ENCODE measurements at places on chromosomes 12 and 14. TPM values are rescaled to one million over a fixed set of nuclear protein-coding genes. Genes with fewer than 3 reads are reported as not detected.

DNA sequence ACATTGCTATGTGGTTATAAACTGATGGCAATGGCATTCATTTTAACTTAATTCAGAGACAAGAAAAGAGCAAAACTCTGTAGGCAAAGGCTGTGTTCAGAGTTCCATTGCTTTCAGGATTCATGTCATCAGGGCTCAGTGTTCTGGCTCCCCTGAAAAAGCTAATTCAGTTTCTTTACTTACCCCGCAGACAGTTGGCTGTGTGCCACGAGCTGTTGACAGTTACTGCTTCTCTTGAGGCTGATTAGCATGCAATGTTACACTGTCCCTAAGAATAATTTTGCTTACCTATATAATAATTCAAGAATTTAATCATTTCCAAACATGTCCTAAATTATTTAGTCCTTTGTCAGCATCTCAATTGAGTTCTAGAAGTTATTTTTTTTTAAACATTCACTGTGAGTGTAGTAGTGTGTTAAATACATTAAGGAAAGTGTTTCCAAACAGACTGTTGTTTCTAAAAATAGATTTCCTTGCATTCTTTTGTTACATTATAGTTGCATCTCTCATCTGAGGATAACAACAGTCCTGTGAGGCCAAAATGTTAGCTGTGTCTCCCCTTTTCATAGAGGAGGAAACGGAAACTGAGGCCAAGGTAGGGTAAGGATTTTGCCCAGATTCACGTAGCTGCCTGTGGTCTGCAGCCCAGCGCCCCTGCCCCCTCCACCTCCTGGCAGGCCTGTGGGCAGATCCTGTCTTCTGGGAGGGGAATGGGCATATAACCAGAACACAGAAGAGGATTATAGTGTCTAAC is 98.6 kb downstream of the PELI2 start:
- no peaks in the 10 kb centered on the region for H3K27me3 ChIP-seq
- peaks cover 19% of the 10 kb centered on the region for H3K4me1 ChIP-seq
- no peaks in the 10 kb centered on the region for H3K36me3 ChIP-seq
- DNase-seq, result peak; percentile 18
- H3K4me3 ChIP-seq, result no peak overlapping the region

DNA sequence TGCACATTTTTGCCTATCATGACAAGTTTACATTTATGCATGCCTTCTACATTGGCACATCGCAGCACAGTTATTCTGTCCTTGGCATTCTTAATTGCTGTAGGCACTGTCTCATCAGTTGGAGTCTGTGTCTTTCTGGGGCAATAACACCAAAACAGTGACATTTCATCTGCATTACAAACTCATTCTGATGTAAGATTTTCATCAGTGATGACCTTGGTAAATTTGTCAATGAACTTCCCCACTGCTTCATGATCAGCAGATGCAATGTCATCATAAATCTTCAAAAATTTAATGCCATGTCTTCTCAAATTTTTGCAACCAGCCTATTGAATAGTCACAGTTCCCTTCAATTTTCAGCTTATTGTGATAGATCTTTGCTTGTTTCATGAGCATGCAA is 85.5 kb downstream of the CAPZA3 start:
- no peak overlapping the region for H3K4me3 ChIP-seq
- no peaks in the 10 kb centered on the region for H3K27me3 ChIP-seq
- H3K4me1 ChIP-seq, result no peaks in the 10 kb centered on the region
- DNase-seq, result no peak
- H3K27ac ChIP-seq, result no peak overlapping the region

The FBLN5 gene
- 1.6 TPM for total RNA-seq

The CLEC9A gene
- total RNA-seq, result not detected

DNA sequence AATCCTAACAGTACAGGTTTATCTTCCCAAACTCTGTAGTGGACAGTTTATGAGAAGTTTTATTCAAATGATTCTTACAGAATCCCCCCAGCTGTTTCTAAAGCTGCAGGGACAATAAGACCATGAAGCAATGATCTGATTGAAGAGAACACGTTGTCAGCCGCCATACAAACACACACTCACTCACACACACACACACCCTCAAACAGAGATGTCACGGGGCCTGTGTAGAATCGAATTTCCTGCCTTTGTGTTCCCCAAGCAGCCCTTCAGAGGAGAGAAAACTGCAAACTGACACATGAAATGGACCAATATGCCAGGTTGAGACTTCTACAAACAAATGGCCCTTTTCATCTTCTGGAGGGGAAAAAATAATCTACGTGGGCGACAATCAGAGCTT is 80.5 kb upstream of the TBX3 start:
- no peak for DNase-seq
- H3K4me3 ChIP-seq, result no peak overlapping the region
- H3K27me3 ChIP-seq, result peaks cover 7% of the 10 kb centered on the region
- no peaks in the 10 kb centered on the region for H3K4me1 ChIP-seq
- no peaks in the 10 kb centered on the region for H3K36me3 ChIP-seq

Measured in activated naive CD4-positive, alpha-beta T cell treated with anti-CD3 and anti-CD28 coated beads for 36 hours (primary cell).